ENCODE measurements at places on chromosomes 7 and 10.

DNA sequence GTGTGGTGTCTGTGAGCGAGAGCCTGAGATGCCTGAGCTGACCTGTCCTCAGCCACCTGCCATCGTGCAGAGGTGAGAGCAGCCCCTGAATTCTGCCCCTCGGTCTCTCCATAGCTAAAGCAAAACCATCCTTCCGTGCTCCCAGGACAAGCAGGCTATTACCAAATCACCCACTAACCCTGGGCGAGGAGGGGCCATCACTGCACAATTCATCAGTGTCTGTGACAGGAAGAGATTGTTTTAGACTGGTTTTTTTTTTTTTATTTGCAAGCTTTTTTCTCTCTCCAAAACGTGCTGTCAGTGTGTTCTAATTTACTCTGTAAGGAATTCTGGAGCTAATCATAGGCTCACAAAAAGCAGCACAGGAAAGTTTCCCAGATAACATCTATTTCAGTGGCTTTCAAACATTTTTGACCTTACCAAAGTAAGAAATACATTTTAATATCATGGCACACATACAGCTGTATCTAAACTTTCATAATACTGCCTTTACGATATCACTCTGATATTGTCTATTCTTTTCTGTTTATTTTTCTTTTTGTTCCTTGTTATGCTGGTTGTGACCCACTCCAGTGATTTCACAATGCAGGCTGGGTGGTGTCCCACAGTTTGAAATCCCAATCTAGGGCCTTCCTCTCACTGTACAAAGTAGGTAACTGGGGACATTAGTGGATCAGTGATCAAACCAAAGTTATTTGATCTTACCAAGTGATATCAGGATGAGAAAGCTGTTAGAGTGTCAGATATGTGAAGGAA, 62.8 kb downstream of the EGFR start:
- DNase-seq: no peak

DNA sequence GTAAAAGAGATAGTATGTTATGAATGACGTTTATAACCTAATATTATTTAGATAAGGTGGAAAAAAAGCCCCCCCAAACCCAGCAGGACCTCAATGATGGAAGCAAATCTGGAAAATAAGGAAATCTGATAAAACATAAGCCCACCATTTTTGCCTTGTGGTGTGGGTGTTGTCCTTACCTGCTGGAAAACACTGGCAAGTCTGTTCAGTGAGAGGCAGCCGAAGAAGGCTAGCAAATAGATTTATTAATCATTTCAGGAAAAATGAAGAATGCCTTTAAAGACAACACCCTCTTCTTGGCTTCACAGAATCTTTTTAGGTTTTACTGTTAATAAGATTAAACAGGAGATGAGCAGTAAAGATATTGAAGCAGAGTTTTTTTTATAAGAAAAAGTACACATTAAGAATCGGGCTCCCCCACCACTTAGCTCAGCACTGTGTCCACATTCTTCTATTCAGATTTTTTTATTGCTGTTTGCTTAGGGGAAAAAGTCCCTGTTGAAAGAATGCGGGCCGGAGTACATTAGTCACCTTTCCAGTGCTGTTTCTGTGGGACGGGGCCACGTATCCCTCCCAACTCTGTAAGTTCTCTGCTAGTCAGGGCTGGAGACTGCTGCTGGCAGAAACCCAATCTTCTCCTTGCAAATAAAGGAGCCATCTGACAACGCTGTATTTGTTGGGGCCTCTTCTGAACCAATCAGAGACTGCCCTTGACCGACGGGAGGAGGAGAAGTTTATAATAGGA, 104.1 kb downstream of the EVX1 start:
- no peak for DNase-seq

DNA sequence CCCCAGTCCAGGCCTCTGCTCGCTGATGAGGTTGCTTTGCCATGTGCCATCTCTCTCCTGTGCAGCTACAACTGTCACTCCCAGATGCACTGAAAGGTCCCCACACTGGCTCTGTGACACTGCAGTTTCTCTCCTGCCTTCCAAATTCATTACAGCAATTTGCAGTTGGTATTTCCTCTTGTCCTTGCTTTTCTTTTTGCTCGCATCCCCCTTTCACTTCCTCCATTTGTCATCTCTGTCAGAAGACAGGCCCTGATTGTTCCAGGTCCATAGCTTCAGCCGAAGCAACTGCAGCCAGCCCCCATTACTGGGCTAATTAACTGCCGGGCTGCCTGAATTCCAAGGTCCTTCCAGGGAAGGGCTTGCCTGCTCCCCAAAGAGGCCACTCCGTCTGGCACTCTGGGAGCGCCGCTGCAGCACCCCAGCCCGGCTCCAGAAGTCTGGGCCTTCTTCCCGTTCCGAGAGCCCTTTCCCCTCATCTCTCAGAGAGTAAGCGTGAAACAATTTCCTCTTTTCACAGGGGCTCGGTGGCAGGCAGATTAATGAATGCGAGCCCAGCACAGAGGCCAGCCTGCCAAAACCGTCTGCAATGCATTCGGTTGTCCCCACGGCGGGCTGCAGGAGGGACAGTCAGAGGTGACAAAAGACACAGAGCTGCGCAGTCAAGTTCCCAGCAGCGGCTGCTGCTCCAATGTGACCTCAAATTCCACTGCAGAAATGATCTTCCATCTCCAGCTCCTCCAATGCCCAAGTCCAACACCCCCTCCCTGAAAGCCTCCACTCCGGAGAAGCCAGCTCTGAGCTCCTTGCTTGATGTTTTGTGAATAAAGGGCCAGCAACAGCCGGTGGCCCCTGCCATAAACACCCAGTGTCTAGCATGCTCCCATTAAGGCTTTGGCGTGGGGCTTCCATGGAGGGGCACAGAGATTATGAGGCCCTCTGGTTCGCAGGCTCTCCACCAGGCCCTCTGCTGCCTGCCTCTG, 279.4 kb upstream of the HABP2 start:
- DNase-seq: no peak

DNA sequence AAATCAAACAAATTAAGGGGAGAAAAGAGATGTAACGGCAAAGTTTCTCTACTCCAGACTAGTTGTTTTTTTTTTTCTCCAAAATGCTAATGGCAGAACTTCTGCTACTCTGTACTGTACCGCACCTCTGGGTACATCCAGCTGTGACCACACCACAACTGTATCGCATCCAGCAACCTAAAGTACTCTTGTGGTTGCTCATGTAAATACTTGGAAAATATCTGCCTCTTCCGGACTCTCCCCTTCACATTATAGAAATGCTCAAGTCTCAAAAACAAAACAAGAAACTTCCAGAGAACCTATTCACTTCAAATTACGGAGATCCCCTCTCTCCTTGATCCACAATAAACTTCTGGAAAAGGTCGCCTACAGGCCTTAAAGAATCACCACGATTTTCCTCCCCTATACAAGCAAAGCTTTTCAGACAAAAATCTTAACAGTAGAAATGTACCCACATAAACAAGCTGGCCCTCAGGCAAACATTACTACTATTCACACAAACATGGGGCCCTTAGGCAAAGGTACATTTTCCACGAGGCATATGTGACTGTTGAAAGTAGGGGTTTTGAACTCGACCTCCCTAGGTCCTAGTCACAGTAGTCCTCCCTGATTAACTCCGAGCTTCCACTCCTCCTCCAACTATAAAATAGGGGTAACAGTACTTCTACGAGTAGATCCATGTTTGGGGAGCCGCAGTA, 222.9 kb upstream of the MKLN1 start:
- peak; percentile 50 for DNase-seq

DNA sequence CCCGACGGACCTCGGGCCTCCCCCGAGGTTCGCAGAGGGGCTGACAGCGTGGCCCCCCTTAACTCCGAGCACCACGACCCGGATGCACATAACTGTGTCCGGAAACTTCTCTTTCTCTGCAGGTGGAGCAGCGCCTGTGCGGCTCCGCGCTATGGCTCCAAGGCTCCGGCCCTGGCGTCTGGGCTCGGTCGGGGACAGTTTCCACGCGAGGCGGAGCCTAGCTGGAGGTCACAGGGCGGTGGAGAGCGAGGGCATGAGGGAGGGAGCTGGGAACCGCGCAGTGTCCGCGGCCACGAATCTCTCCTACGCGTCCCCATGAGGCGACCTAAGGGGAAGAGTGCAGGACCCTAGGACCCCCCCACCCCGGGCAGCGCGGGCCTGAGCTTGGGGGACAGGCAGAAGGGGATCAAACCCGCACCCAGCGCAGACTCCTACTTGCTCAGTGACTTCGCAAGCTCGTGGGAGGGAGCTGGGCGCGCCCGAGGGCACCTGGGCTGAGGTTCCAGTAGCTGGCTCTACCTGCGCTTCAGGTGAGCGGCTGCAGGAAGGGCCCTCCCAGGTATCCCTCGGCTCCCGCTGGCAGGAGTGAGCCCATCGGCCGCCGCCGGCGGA, 8.6 kb upstream of the MNX1 start:
- no peak for DNase-seq

- DNase-seq: no peak
Observed at GRCh38 chr7:135334830-135335543, 101.3 kb downstream of the STRA8 start.

DNA sequence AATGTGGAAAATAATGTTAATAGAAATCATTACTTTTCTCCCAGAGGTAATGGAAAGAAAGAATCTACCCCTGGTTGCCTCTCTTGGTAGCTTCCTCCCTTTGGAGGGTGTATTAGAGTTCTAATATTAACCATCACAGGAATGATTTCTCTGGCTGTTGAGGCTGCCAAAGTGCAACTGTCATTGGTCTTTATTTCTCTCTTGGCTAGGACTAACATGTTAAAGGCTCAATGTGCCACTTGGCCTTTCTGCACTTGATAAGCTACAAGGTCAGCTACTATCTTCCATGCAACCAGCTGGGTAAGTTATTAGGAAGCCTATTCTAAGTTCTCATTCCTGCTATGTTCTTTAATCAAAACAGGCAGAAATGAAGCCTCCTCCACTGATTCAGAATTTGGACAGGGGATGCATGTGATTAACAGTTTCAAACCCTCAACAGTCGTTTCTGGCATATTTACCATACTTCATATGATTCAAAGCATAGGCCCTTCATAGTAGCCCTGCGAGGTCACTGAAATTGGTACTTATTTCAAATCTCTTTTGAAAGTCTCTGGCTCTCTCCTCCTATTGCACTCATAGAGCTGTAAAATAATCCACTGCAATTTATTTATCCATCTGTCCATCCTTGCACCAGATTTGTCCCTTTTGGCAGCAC, 645.0 kb downstream of the SORCS1 start:
- no peak for DNase-seq

GRCh38 chr10:964321-964987, 23.8 kb upstream of the GTPBP4 start:
- no peak for DNase-seq

DNA sequence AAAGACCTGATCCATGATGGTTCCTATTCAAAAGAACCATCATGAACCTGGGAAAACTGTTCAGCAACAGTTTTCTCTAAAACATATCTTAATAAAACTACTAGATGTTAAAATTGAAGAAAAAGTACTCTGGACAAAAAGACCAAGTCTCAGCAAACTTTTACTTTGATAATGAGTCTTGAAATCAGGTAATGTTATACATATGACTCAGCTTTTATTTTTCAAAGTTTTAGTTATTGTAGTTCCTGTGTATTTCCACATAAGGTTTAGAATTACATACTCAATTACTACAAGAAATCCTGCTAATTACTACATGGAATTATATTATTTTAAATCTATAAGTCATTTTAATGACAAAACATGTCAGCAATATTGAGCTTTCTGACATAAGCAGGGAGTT, 42.2 kb downstream of the ZNF33B start:
- DNase-seq: no peak

DNA sequence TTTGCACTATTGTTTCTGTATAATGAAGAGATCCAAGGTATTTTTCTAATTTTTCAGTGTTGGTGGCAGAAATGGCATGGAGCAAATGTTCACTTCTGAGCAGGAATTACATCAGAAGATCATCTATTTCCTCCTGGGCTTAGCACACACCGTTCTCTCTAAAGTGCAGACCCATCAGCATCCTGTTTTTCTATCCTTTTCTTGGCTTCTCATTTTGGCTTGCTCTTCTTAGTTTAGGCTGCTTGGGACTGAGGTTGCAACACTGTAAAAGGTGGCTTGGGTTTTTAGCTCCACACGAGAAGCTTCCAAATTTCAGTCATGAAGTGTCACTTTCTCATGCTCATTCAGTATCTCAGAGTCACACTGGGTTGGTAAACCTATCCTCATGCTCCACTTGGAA, 79.9 kb upstream of the SMIM30 start:
- DNase-seq: no peak

GRCh38 chr7:43143918-43144589, 31.6 kb downstream of the HECW1 start:
- no peak for DNase-seq

GRCh38 chr7:18128846-18129245, 101.2 kb upstream of the PRPS1L1 start:
- DNase-seq: no peak

Measured in activated CD8-positive, alpha-beta T cell treated with anti-CD3 and anti-CD28 coated beads for 36 hours (primary cell).